ENCODE measurements at places on chromosomes 12 and 14.

DNA sequence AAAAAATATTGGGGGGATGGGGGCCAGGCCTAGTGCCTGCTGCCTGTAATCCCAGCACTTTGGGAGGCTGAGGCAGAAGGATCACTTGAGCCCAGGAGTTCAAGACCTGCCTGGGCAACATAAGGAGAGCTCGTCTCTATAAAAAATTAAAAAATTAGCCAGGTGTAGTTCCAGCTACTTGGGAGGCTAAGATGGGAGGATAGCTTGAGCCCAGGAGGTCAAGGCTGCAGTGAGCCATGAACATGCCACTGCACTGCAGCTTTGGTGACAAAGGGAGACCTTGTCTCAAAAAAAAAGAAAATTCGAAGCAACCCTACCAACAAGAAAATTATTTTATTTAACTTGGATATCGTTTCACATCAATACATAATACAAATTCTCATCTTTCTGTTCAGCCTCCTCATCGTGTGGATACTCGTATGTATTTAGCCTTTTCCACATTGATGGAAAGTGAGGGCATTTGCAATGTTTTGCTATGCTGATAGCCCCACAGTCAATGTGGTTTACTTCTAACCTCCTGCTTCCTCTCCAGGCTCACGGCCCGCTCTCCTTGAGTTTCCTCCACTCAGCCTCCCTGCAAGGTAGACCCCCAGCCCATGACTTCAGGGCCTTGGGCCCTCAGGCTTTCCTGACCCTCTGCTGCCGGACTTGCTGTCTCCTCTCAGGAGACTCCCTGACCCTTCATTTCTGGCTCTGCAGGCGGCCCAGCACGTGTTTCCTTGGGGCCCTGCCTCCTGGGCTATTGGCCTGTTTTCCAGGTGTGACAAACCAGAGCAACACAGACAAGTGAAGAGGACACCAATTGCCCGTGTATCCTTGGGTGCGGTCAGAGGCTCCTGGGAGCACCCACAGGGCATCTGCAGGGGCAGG, 54.8 kb downstream of the NFKBIA start:
- DNase-seq, result no peak

DNA sequence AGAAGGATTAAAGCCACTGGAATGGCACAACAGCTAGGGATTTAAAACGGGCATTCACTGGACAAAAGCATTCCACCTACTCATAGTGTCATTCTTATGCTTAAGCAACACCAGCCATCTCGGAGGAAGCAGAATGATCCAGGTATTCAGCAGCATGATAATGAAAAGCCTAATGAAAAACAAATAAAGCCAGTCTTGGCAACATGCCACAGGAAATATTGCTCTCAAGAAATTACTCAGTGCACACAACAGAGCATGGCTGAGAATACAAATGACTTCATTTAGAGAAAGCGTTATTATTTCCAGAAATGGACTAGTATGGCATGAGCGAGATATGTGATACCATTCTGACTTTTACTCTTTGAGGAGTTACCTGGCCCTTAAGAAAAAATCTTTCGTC, 442.2 kb downstream of the APAF1 start:
- DNase-seq, result no peak

DNA sequence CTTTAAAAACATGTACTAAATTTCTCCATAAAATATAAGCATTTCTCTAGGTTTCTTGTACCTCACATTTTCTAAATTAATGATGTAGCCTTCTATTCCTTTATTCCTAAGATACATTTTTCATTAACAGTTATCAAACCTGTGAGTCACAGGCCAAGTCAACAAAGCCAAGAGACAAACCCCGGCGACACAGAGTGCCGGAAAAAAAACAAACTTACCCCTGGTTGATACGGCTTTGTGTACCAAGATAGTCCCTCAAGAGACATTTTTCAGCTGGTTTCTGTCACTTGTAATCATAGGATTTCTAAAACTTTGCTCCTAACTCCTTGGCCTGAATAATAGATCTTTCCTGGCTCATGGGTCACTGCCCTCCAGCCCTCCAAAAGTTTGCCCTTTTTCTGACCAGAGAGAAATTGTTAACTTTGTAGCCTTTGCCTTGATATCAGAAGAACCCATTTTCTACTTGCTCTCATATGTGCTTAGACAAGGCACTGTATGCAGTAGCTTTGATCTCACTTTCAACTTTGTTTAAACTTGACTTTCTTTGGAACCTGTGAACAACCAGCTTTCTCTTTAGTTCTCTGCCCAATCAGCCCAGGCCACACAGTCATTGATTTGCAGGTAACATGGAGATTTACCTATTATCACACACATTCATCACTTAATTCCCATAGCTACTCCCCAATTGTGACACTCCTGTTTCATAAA, 172.2 kb downstream of the PRKD1 start:
- DNase-seq, result no peak

DNA sequence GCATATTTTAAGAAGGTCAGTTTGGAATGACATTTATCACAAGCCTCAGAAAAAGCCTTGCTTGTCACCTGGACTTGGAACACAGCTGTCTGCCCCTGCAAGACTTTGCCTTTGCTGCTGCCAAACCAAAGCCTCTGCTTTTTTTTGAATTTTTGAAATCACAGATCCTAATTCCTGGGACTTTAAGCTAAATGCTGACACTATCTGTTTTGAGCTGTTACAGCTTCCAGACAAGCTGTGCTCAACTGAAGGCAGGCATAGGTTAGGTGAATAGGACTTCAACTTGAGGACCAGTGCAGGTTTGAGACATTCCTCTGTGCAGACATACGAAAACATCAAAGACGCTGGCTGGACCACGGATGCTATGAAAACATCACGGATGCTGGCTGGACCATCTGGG, 11.3 kb upstream of the CDKN3 start:
- DNase-seq, result no peak

GRCh38 chr14:80117876-80118275, 93.4 kb downstream of the DIO2 start:
- no peak for DNase-seq

GRCh38 chr14:92780444-92781232, 13.5 kb upstream of the GOLGA5 start:
- DNase-seq, result no peak

All from GM06990 (cell line).